ENCODE measurements at places on chromosomes 16 and 17. TPM values are rescaled to one million over a fixed set of nuclear protein-coding genes. Genes with fewer than 3 reads are reported as not detected.
A peak's percentile ranks its signal among the peaks of the same experiment; 100 is the strongest.

The ARL5C gene
- polyA plus RNA-seq: 0.32 TPM

The MYH1 gene
- 0.06 TPM for polyA plus RNA-seq

GRCh38 chr16:58031016-58031800 is 5.7 kb downstream of the MMP15 start:
- DNase-seq: no peak

DNA sequence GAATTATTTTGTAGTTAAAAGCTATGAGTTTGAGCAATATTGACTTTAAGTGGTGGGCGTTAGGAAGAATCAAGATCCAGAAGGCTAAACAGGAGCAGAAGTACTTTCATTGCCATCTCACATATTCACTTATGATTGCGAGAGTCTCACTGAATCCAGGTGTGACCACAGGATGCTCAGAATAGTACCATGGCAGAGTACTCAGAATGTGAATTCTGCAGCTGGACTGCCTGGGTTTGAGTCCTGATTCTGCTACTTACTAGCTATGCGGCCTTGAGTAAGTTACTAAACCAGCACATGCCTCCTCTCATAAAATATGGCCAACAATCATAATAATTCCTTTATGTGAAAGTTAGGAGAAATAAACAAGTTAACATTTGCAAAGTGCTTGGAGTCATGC is 109.5 kb downstream of the CA10 start:
- no peak for DNase-seq

DNA sequence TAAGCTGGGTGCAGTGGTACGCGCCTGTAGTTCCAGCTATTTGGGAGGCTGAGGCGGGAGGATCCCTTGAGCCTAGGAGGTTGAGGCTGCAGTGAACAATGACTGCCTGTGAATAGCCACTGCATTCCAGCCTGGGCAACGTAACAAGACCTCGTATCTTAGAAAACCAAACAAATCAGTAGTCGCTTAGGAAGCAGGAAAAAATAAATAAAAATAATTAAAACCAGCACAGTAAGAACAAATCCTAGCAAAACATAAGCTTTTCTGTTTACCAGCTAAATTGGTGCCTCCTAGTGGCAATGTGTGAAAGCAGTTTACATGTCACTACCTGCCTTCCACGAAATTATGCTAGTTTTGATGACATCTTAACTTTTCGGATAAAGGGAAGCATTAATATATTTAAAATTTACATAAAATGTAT is 1.3 kb downstream of the ARMC5 start:
- DNase-seq: no peak

- DNase-seq: no peak
Observed at GRCh38 chr17:9021992-9022572, 772 bp downstream of the NTN1 start.

- DNase-seq: no peak
Observed at GRCh38 chr16:71540-72401, 660 bp downstream of the RHBDF1 start.

DNA sequence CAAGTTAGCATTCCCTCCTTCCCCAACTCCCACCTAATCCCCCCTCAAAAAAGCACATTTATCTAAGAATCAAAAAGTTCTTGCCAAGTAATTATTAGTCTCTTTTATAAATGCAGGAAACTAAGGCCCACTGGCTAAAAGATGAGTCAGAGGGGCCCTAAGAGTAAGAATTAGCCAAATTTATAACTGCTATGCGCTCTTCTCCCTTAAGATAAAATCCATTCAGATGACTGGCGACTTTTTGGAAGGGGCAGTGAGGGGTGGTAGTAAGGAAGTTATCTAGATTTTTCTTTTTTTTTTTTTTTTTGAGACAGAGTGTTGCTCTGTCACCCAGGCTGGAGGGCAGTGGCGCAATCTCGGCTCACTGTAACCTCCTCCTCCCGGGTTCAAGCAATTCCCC is 17.1 kb downstream of the ZNF652 start:
- DNase-seq: no peak

GRCh38 chr16:67017421-67017750 is 11.6 kb upstream of the CBFB start:
- no peak for DNase-seq

The PRCD gene
- 3.6 TPM for polyA plus RNA-seq

The LDAF1 gene
- 22.8 TPM for polyA plus RNA-seq

GRCh38 chr16:57807252-57807967 is 5.1 kb upstream of the KIFC3 start:
- DNase-seq: no peak

The DOC2A gene
- 2.7 TPM for polyA plus RNA-seq

DNA sequence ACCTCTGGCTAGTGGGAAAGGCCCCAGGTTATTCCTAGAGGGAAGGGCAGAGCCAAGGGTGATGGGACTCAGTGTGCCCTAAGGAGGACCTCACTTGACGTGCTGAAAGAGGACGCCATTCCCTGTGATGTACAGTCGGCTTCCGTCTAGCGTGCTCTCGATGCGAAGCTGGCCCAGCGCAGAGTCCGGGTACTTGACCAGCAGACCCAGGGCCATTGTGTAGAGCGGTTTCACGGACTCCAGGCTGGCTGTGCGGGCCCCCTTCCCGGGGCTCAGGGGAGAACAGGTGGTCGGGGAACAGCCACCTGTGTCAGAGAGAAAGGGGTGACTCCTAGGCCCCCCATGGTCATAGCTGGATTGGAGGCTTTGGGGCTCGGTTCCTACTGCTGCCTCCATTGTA is 19.9 kb downstream of the PLEKHG4 start:
- no peak for DNase-seq

The IRX3 gene
- polyA plus RNA-seq: 33.7 TPM

GRCh38 chr17:66438101-66438500 is 135.7 kb downstream of the PRKCA start:
- no peak for DNase-seq

DNA sequence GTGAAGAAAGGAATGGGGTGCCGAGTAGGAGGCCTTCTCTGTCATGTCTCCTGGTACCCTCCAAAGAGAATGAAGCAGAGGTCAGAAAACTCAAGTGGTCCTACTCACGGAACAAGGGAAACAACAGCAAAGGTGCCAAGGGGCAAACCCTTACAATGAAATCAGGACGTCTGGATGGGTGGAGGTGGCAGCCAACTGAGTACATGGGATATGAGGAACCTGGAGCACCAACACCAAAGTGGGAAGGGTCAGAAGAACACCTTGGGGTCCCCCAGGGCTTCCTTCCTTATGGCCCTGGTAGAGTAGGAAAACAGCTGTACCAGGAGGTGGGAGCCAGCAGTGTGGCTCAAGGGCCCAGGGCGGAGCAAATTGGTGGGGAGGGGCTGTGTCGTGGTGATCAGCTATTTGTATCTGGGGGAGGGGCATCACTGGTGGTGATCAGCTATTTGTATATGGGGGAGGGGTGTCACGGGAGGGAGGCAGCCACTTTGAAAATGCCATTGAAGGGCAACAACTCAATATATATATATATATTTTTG is 643 bp downstream of the HIGD1B start:
- DNase-seq: no peak

DNA sequence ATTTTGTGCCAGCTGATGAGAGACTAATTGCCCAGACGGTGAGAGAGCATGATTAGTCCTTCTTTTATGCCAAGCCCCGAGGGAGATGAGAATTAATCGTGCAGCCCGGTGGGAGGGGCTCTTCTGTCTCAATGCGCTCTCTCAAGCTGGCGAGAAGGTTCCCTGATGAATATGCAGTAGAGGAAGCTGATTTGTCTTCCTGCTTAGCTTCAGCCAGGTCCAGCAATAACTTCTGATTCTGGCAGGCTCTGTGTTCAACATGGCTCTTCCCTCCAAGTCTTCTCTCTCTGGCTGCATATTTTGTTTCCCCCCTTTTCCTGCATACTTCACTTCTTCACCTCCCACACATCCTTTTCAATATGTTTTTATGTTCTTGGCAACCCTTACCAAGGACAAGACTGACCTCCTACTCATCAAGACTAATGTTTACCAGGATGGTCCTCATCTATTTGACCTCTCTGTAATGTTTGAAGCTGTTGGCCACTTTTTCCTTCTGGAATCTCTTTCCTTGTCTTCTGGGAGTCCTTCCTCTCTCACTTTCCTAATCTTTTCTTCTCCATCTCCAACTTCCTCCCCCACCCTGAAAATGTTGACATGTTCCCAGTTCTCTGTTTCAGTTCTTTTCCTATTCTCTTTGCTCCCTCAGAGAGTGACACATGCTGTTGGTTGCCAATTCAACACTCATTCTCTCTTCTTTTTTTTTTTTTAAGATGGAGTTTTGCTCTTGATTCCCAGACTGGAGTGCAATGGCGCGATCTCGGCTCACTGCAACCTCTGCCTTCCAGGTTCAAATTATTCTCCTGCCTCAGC is 33.1 kb downstream of the ARL4D start:
- DNase-seq: no peak

The BAIAP3 gene
- polyA plus RNA-seq: 8.5 TPM

- no peak for DNase-seq
Observed at GRCh38 chr17:67041941-67042899, 2.1 kb upstream of the CACNG1 start.

The CCL3 gene
- polyA plus RNA-seq: 0.13 TPM

GRCh38 chr16:19854543-19854876 is 30.1 kb downstream of the GPRC5B start:
- no peak for DNase-seq

DNA sequence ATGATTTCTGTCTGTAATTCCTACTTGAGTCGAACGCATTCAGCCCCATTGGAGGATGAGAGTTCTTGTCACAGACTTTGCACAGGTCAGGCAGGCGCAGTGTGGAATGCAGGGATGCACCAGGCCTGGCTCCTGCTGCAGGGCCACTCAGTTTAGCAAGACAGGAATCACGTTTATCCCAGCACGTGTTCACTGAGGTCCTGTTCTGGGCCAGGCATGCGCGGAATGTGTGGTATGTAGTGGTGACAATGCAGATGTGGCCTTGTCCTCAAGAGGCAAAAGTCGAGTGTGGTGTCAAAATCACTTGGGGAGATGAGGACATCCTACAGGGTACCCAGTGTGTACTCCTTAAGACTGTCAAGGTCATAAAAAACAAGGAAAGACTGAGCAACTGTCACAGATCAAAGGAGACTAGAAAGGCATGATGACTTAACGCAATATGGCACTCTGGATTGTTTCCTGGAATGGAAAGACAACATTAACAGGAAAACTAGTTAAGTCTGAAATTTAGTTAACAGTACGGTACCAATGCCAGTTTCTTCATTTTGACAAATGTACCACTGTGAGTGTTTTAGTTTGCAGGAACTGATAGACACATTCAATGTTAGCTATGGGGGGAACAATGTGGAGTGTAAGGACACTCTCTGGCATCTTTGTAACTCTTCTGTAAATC is 121.5 kb upstream of the ADAMTS18 start:
- no peak for DNase-seq

DNA sequence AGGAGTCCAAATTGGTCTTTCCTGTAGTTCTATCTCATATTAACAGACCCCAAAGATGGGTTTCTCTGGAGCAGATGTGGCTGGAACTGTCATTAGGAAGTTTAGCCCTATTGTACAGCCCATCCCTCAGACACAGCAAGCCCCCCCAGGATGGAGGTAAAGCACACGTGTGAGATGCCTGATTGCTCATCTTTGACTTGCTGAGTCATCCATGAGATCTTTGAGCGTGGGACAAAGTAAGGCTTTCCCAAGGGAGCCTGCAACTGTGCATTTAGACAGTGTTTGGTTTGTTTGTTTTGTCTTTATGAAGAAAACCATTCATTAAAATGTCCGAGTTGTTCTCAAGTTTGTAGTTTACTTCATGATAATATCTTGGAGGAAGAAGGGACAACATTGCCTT is 145.3 kb upstream of the CDH13 start:
- DNase-seq: no peak

The ATP6V0A1 gene
- polyA plus RNA-seq: 54.7 TPM

- DNase-seq: no peak
Observed at GRCh38 chr16:15741207-15741871, 91.3 kb downstream of the NDE1 start.

DNA sequence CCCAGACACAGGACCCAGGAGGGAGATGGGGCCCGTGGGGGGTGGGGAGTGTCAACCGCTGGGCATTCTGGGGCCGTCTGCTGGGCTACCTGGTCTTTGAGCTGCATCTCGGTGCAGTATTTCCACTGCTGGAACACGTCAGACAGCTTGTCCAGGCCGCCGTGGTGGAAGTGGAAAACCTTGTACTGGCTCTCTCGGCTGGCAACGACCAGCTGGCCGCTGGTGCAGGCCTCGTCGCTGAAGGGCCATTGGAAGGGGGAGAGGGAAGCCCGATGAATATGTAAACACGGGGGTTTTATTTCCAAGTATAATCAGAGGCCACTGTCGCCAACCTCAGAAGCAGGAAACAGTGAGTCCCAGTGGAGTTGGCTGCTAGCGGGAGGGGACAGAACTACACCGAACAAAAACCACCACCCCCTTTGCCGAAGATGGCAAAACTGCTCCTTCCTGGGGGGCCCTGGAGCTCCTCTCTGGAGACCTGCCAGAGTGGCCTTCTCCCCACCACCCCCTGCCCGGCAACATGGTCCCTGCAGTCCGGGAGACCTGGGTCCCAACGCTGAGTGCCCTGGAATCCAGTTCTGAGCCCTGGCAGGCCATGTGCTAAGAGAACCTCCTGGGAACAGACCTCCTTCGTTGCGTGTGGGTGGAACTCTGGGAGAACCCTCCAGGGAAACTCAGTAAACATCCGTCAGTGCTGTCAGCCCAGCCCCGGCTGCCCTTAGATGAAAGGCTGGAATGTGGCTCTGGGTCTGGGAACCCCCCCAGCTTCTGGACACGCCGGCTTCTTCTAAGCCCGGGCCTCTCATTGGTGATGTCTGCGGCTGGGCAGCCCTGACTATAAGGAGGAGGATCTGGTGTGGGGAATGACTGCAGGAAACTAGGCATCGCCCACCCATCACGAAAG is 84.1 kb downstream of the TBC1D16 start:
- DNase-seq: peak; percentile 66
